Femur (tissue), 1 donor: ENCODE measurements at places on chromosomes 4 and X.

DNA sequence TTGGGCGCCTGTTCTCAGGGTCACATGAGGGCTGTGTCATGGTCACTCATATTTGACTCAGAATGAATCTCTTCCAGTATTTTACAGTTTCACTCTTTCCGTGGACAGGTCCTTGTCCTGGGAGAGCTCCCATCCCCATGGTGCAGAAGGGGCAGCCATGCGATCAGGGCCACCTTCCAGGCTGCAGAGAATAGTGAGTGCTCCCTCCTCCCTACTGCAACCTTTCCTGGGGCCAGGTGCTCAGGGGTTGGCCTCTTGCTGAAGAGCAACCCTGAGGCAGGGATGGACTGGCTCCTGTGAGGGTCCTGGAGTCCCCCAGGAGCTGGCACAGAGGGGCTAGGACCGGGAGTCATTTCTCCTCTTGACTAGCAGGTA lies 108.4 kb downstream of the ABLIM2 start:
- no peak for DNase-seq

DNA sequence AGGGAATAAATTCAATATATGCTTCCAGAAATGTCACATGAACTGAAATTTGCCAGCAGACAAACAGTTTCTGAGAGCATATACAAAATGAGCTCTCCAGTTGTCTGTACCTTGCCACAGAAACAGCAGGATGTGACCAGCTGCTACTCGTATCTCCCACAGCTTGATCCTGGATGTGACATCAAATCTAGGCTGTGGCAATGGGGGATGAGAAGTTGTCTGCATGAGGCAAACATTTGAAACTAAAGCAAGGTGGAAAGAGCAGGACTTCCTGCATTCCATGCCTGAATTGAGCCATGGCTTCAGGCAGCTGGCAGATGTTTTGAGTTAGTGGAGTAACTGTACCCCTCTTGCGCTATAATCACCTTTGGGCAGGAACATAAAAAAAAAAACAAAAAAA lies 1724.0 kb downstream of the RPA4 start:
- DNase-seq = no peak

DNA sequence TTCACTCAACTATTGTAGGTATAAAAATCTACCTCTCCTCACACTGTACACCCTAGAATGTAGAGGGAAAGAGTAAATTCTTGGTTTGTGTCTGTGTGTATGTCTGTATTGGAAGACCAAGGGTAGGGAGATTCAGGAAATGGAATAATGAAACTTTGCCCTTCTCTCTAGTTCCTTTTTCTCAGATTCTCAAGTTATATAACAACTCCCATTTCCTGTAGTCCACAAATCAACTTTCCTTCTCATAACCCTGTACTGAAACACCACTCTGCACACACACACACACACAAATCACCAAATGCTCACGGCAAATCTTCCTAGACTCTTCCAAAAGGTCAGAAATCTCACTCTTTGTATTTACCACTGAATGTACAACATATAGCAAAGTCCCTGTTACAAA lies 824.5 kb upstream of the DIAPH2 start:
- no peak for DNase-seq

- no peak for DNase-seq
Observed at GRCh38 chr4:2534904-2535375, 1.5 kb upstream of the FAM193A start.

GRCh38 chr4:168879188-168879587 lies 130.9 kb downstream of the CBR4 start:
- no peak for DNase-seq

- DNase-seq = no peak
Observed at GRCh38 chr4:90127706-90128345, 632 bp downstream of the CCSER1 start.

- DNase-seq = no peak
Observed at GRCh38 chrX:133985967-133986683, 731 bp upstream of the GPC3 start.

DNA sequence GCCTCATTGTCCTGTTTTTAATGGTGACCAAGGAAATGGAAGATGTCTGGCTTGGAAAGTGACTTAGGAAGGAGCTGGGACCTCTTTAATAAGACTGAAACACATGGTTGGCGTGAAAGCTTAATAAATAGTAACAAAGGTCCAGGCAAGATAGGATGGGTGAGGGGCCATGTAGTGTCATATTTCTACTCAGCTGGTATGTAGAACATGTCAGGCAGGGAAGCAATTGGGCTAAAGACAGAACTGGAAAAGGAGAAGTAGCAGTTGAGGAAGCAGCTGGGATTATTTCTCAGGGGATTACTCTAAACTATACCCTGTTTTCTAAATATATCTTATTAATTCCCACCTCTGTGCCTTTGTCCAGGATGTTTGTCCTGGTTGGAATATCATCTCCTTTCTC lies 18.6 kb downstream of the ITGB1BP2 start:
- no peak for DNase-seq

GRCh38 chr4:40750461-40751258 lies 905 bp downstream of the NSUN7 start:
- no peak for DNase-seq

GRCh38 chrX:15398874-15399273 lies 14.7 kb upstream of the VEGFD start:
- DNase-seq = no peak

GRCh38 chrX:130097507-130098209 lies 12.6 kb downstream of the ELF4 start:
- no peak for DNase-seq

DNA sequence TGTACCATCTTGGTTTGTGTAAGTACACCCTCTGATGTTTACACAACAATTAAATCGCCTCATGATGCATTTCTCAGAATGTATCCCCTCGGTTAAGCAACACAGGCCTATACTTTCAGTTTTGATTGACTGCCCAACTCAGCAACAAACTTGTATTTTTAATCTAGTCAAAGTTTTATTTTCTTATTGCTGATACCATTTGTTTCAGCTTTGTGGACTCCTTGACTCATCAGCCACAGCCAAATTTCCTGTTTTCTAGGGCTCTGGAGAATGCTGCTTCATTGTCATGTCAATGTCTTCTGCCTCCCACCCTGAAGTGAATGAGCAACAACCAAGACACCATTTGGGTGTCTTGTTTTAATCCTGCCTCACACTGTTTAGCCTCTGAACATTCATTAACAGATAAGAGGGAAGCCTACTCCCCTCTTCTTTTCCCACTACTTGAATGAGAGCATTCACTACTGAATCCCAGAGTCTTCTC lies 14.0 kb downstream of the BBS12 start:
- no peak for DNase-seq

GRCh38 chrX:129823522-129823921 lies 20.2 kb downstream of the ZDHHC9 start:
- DNase-seq = no peak

DNA sequence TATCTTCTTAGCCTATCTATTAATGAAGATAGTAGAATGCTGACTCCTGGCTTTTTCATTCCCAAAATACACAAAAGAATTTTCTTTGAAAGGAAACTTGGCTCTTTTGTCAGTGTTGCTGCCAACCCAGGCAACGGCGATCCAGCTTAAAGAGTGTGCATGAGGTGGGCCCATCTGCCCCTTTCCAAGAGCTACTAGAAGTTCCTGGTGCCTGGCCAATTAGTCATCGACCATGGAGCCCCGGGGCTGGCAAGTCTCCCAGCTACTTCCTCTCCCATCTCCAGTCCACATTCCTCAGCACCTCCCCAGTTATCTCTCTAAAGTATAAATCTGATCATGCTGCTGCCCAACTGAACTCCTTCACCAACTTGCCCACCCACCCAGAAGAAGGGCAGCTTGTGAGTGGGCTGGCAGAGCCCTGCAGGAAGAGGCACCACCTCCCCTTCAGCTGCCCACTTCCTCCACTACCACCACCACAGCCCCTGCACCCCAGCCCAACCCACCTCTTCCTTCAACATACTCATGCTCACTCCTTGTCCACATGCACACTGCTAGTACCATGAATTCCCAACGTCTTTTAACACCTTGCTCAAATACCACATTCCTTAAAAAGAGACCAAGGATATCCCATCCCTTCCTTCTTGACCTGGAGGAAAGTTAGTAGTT lies 158.2 kb upstream of the MAP3K15 start:
- DNase-seq = peak; percentile 73

GRCh38 chr4:108649863-108650211 lies 562 bp upstream of the OSTC start:
- DNase-seq = no peak

GRCh38 chrX:44432641-44433040 lies 89.2 kb upstream of the EFHC2 start:
- DNase-seq = no peak

DNA sequence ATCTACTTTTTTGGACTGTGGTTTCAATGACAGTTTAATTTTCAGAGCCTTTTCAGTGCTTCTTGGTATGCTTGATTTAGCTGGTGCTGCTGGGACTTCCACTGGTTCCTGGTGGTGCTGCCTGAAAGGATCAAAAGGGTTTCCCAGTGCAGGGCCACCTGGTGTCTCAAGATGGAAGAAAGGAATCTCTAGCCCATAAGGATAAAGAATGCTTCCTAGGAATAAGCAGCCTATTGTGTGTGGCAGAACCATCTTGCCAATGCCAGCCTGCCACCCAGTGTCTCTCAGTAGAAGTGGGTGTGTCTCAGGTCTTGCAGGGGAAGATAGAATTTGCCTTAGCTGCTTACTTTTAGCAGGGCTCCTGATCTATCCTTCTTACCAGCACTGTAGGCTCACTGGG lies 15.0 kb upstream of the RAI2 start:
- DNase-seq = no peak

DNA sequence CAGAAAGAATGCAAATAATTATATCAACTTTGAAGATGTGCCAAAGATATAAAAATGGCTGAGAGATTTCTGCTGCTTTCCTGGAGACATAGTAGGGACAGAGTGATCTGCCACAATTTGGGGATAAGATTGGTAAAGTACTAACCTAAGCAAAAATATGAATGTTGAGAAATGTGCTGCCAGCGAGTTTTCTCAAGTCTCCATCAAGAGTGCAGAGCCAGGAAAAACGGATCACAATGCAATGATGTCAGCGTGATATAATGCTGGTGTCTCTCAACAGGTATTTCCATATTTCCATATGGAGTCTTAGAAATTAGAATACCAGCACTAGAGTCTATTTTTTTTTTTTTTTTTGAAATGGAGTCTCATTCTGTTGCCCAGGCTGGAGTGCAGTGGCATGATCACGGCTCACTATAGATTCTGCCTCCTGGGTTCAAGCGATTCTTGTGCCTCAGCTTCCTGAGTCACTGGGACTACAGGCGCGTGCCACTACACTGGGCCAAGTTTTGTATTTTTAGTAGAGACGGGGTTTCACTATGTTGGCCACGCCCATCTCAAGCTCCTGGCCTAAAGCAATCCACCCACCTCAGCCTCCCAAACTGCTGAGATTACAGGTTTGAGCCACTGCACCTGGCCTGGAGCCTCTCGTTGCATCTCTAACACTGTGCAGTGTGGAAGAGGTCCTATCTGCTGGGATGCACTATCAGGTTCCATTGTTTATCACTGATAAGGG lies 893.5 kb downstream of the TRIML1 start:
- peak; percentile 34 for DNase-seq

DNA sequence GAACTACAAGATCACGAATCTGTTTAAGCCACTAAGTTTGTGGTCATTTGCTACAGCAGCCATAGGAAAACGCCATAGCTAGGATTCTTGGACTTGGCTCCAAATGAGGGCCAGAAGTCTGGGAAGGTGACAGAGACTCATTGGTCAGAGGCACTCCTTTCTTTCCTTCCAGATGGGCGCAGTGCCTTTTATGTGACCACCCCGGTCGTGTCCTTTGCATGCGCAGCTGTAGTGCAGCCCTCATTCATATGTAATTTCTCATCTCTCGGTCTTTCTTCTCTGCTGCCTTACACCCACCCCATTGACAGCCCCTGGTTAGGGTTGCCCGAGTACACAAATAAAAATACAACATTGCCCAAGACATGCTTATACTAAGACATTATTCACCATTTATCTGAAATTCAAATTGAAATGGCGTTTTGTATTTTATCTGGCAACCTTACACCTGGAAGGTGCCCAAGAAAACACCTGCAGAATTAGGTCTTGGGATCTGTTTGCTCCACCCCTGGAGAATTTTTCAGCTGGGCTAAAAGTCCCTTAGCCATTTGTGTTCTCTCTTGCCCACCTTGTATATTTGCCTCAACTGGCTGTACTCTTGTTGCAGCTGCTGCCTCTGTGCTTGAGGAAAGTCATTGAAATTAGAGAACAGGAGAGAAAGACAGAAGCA lies 21.9 kb downstream of the CCKAR start:
- DNase-seq = no peak

DNA sequence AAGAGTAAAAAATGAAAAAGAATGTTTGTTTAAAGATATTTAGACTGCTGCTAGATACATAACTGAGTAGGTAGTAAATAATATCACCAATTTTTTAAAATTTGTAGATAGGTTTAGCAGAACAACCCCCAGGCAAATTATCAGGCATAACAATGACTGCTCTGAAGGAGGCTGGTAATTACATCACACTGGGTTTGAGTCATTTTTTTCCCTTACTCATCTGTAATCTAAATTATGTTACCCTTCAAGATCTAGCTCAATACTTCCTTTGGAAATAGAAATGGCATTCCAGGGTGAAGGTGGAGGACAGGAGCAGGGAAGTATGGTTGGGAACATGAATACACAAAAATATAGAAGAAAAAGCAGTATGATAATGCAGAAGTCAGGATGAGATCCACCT lies 431.6 kb upstream of the MAOA start:
- DNase-seq = no peak

DNA sequence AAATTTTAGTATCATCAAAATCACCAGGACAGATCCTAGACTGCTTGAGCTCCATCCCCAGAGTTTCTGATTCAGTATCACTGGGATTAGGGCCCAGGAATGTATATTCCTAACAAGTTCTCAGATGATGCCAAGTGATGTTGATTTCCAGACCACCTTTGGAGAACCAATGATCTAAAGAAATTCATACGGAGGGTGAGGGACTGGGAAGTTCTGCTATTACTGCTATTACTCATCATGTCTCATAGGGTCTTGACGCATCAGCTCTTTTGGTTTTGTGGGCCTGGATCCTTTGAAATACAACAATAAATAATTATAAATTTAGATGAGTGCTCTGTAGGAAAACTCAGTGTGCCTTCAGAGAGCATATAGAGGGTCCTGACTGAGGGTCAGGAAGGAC lies 59.8 kb upstream of the LGI2 start:
- no peak for DNase-seq

GRCh38 chrX:115988825-115989224 lies 181.7 kb upstream of the AGTR2 start:
- DNase-seq = no peak

- no peak for DNase-seq
Observed at GRCh38 chr4:1760521-1761071, 32.5 kb upstream of the FGFR3 start.

- DNase-seq = peak; percentile 91
Observed at GRCh38 chrX:141176586-141177451, at the start of gene LDOC1. LDOC1 (minus strand) TSS chrX:141177129; CDS start chrX:141177021, 108 bp downstream.

- no peak for DNase-seq
Observed at GRCh38 chrX:50497114-50497513, 26.5 kb upstream of the DGKK start.

GRCh38 chr4:22233230-22233629 lies 282.6 kb downstream of the ADGRA3 start:
- no peak for DNase-seq
